ENCODE measurements at places on chromosomes 2 and 18. TPM values are rescaled to one million over a fixed set of nuclear protein-coding genes. Genes with fewer than 3 reads are reported as not detected.

Gene PLGLB1
- total RNA-seq = 1.0 TPM

Gene SP140
- total RNA-seq = 2.3 TPM

- no peak for ATAC-seq
Observed at GRCh38 chr18:34639687-34640086, 70.4 kb upstream of the DTNA start.

- ATAC-seq = no peak
Observed at GRCh38 chr2:228541789-228542188, 360.3 kb upstream of the SPHKAP start.

DNA sequence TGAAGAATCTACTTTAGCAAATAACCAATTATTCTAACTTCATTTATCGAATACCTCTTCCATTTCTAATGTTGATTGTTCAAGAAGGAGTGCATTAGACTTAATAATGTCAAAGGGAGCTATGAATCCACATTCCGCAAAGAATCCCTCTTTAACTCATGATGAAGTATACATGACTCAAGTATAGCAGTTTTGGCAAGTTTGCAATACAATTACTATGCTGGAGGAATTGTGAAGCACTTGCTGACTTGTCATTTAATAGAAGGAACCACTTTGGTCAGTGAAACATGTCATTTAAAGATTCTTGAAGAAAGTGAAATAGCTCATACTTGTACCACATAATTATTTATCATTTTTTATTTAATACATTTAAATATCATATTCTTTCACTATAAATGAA is 125.1 kb downstream of the SLC39A10 start:
- ATAC-seq = no peak

DNA sequence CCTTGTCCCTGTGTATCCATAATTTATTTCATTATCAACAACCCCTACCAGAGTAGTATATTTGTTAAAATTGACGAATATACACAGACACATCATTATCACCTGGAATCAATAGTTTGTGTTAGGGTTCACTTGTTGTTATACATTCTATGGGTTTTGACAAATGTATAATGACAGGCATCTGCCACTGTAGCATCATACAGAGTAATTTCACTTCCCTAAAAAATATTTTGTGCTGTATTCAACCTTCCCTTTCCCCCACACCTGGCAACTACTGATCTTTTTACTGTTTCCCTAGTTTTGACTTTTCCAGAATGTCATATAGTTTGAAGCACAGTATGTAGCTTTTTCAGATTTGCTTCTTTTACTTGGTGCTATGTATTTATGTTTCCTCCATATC is 132.0 kb downstream of the ZNF804A start:
- ATAC-seq = no peak

GRCh38 chr2:68645523-68645922 is 2.1 kb downstream of the PROKR1 start:
- no peak for ATAC-seq

DNA sequence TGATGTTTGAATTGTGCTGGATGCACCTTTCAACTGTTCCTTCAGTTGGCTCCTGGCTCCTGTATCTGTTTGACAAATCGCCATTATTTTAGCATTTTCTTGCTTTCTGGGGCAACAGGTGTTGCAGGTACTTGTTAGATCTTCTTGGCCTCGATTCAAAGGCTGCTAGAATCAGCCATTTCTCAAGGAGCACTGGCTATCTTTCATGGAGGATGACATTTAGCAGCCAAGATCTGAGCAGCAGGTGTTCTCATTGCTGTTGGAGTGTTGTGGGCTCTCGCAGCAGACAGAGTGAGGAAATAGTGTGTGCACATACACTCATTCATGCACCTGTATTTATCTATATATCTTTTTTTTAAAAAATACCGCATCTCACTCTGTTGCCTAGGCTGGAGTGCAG is 52.2 kb downstream of the INPP5D start:
- ATAC-seq = no peak

GRCh38 chr2:10877651-10878111 is 34.1 kb upstream of the KCNF1 start:
- no peak for ATAC-seq

GRCh38 chr2:28577791-28578680 is 82.2 kb downstream of the PLB1 start:
- no peak for ATAC-seq

DNA sequence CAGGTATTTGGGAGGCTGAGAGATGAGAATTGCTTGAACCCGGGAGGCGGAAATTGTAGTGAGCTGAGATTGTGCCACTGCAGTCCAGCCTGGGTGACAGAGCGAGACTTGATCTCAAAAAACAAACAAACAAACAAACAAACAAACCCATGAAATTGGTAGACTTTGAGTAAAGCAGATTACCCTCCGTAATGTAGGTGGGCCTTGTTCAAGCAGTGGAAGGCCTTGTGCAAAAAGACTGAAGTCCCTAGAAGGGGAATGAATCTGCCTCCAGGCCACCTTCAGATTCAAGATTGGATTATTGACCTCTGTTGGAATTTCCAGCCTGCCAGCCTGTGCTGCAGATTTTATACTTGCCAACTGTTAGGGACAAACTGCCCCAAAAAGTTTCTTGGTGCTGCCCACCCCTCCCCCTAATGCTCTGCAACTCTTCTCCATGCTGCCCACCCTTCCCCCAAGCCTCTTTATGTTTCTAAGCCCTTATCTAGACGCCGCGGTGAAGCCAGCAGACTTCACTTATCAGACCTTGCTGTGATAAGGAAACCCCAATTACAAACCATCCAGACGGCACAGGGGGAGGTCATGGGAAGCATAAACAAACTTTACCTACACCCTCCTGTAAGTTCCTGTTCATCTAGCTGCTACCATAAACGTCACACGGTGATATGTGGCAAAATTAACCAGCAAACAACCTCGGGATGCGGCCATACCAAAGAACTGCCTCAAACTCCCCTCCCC is 17.0 kb downstream of the CYP27A1 start:
- ATAC-seq = no peak

GRCh38 chr2:196431957-196432356 is 207.6 kb upstream of the CCDC150 start:
- ATAC-seq = no peak

DNA sequence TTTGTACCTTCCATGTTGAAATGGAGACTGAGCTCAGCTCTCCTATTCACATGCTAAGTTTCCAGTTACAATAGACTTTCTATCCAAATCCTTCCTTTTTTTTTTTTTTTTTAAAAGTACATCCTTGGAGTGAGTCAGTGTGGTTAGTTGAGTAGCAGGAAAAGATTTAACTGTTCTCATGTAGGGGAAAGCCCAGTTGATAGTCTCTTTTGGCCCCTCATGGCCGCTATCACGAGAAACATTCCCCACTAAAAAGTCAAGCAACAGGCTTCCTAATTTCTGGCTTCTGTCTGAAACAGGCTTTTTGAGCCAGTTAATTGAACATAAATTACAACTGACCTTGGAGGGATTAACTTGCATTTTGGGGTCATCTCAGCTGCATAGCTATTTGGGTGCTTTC is 161.3 kb downstream of the MEIS1 start:
- no peak for ATAC-seq

DNA sequence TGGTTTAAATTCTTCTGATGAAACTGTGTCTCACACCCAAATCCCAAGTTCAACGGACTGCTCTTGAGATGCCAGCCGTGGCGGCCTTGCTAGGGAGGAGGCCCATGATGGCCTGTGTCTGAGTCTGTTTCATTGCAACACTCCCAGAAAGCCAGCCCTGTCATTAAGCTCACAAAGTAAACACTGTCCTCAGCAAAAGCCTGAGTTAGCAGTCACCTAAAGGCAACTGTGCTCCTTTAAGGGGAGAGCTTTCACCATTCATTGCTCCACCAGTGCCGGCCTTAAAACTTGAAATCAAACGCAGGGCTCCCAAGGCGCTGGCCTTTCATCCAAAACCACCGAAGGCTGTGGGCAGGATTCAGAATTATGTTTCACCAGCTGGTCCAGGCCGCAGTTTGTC is 42.5 kb upstream of the PPP1CB start:
- ATAC-seq = peak; percentile 43

GRCh38 chr18:27922780-27923179 is 254.2 kb downstream of the CDH2 start:
- ATAC-seq = no peak

- no peak for ATAC-seq
Observed at GRCh38 chr2:240564561-240565332, 3.5 kb upstream of the RNPEPL1 start.

DNA sequence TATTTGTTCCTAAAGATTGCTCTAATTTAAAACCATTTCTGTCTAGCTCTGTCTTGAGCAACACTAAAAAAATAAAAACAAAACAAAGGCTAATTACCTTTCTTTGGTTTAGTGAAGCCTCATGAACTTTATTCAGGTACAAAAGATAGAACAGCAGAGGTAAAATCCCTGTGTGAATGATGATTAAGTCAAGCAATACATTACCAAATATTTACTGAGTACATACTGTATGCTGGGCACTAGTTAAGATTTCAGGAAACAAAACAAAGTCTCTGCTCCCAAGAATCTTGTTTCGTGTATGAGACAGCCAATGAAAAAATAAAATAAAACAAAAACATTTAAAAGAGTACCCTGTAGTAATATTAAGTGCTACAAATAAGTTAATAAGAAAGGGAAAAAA is 257.5 kb downstream of the RND3 start:
- ATAC-seq = no peak

GRCh38 chr2:36530983-36531354 is 67.0 kb downstream of the FEZ2 start:
- ATAC-seq = peak; percentile 51

- no peak for ATAC-seq
Observed at GRCh38 chr2:123438251-123438650, 586.8 kb upstream of the CNTNAP5 start.
